ENCODE measurements at places on chromosomes 13 and 19.

DNA sequence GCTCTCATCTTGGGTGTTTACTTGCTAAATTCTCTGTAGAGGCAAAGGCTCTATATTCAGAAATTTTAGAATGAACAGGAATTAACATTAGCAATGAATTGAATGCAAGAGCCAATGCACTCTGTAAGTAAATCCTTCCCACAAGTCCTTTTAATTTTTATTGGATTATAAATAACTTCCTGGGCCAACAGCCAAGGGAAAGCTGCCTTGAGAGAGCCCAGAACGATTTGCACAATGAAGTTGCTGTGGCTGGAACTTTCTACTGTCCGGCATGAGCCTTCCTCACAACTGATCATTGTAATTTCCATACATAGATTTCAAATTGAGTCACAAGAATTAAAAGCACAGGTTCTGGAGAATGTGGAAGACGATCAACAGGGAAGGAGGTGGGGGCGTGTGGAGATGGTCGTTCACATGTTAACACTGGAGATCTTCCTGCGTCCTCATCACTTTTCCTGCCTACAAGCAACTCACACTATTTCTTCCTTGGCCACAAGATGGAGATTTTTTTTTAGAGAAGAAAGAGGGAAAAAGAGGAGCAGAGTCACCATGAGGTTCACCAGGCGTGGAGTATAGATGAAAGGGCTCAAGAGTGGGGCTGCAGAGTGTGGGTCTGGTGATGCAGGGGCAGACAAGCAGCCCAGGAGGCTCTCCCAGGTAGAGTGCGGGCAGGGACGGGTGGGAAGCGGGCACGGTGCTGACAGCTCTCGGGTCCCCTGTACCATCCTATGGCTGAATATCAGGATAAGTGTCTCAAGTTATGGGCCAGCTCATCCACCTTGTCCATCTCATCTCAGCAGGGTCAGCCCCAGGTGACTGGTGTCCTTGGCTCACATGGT, 110.7 kb downstream of the SOX1 start:
- no peak for DNase-seq

DNA sequence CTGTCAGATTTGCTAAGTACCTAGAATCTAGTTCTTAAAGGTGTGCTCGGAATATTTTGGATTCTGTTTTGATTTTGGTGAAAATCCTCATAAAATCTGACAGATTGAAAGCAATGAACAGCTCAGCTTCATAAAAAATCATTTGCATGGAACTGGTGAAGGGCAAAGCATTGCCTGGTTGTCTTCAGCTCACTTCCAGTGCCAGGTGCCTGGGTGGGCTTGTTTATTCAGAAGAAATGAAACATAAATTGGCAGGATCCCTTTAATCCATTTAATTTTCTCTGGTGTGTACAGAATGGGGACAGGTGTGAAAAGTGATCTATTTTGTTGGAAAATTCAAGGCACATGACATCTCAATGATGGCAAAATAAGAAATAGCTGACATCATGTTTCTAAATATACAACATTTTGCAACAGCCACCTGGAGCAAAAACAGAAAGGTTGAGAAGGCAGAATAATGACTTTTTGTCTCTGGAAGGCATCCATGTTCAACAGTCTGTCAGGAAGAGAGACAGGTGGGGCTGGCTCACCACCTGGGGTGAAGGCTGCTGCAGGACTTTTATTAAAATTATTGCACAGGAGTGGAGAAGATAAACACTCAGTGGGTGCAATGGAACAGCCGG, 52.2 kb downstream of the RFC3 start:
- DNase-seq = no peak

DNA sequence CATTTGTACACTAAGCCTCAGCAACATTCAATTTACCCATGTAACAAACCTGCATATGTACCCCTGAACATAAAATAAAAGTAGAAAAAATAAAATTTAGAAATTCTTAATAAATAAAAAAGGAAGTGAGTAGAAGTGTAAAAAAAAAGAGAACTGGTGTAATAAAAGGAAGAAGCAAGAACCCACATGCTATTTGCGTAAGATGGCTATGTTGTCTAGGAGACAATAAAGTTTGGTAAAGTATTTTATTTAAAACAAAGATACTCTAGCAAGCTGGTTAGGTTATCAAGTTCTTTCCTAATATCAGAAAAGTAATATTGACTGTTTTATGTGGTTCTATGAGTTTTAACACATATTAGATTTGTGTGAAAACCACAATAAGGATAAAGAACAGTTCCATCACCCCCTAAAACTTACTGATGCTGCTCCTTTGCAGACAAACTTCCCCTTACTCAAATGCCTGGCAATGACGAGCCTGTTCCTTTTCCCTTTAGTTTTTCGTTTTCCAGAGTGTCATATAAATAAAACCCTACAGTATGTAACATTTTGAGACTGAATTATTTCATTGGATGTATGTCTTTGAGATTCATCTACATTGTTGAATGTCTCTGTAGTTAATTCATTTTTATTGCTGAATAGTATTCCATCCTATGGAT, 98.9 kb downstream of the TNFSF13B start:
- no peak for DNase-seq

DNA sequence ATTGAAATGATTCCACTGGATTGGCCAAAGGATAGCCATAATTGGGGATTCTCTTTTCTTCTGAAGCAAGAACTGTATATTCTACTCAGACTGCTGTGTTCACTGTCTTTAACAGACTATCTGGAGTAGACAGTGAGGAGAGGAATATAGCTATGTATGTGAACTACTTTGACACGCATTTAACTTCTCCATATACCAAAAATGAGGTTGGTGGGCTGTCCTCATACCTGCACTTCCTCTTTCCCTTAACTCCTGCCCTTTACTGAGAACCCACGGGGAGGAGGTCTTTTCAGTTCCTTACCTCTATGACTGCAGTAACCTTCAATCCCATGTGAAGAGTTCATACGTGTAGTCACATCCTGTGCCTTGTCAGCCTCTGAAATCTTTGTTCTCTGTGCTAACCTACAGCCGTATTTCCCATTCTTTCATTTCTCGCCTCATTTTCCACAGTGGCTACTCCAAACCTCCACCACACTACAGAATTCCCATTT, 305.8 kb downstream of the MTUS2 start:
- no peak for DNase-seq

DNA sequence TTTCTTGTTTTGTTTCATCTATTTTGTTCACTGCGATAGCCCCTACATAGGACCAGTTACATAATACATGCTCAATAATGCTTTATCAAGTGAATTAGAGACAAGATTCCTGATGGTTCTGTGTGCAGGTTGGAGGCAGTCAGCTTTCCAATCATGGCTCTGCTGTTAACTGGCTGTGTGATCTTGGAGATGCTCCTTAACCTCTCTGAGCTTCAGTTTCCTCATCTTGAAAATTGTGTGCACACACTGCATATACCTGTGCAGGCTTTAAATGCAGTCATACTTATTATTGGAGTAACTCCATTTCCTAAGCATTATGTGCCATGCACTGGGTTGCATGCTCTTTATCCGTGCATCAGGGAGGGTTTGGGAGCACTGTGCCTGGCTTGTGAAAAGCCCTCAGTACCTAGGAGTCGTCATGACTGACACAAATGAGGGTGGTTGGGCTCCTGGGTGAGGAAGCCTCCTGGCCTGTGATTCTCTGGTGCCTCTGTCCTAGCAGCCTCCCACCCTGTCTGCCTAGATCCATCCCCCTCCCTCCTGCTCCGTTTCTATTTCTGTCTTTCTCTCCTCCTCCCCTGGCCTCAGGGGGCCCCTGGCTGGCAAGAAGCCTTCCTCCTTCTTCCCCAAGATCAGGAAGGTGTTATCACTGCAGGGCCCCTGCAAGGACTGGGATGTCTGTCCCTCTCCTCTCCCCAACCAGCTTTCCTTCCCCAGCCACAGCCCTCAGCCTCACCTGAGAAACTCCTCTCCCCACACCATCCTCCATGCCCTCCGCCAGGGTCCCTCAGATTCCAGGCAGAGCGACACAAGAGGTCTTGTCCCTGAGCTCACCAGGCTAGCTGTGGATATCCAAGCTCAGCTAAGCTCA, 8.7 kb downstream of the IFNL1 start:
- no peak for DNase-seq

GRCh38 chr19:17086834-17087233, 11.3 kb downstream of the MYO9B start:
- DNase-seq = no peak

- no peak for DNase-seq
These were observed 221.6 kb downstream of the NBEA start for GRCh38 chr13:35163674-35164073.

DNA sequence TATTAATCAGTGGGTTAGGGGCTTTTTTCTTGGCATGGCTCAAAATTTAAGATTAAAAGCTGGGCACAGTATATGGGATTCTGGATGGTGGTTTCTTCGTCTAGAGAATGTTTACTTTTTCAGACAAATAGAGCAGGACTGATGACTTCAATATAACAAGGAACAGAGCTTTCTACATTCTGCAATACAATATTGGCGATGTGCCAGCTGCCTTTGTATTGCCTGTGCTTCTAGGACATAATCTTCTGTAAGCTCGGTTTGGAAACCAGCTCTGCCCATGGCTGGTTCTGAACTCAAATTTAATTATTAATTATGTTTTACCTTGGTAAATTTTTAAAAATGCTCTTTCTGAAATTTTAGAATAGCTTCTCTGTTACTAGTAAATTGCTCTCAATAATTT, 139.1 kb upstream of the TRPC4 start:
- DNase-seq = no peak

DNA sequence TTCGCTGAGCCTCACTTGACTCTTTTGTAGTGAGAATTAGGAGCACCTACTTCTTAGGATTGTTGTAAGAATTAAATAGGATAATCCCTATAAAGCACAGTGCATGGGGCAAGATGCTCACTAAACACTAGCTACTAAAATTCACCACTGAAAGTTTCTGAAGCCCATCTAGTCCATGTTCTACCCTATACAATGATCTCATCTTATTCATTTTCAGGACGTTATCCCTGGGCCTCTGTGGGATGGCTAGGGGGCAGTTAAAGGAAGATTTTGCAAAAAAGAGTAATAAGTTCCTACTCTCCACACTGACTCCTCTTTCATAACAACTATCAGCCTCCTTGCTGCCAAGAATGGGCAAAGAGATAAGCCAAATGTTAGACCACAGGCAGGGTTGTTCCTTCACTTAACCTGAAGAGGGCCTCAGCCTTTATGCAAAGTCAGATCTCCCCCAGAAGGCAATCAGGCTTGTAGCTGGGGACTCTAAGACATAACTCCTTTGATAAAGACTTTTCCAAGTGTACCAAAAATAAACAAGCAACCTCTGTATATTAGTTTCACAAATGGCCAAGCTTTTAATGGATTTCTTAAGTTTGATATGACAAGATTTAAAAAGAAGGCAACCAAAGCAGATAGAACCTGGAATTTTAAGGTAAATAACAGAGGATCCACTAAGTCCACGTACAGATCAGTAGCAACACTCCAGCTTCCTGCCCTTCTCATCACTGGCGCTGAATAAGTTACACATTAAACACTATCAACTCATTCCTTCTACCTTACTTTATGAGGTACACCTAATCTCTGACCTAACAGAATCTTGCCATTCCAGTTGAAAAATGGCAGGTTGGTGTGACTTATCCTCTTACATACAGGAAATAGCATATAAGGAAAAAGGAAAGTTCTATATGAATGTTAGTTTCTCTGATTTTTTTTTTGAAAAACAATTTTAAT, 44.4 kb downstream of the ELF1 start:
- peak; percentile 2 for DNase-seq

- DNase-seq = no peak
These were observed 41.2 kb upstream of the TRPC4 start for GRCh38 chr13:37910790-37911189.
